ENCODE measurements at places on chromosomes 11 and 22. TPM values are rescaled to one million over a fixed set of nuclear protein-coding genes. Genes with fewer than 3 reads are reported as not detected.

- H3K36me3 ChIP-seq, result no peaks in the 10 kb centered on the region
- H3K27ac ChIP-seq, result no peak overlapping the region
- H3K27me3 ChIP-seq, result no peaks in the 10 kb centered on the region
- H3K4me3 ChIP-seq, result no peak overlapping the region
- DNase-seq, result no peak
These were observed 4.2 kb upstream of the GRK2 start for GRCh38 chr11:67261946-67262681.

- H3K27me3 ChIP-seq, result no peaks in the 10 kb centered on the region
- peak; percentile 42 for DNase-seq
- no peaks in the 10 kb centered on the region for H3K4me1 ChIP-seq
- no peak overlapping the region for H3K27ac ChIP-seq
- H3K36me3 ChIP-seq, result no peaks in the 10 kb centered on the region
- no peak overlapping the region for H3K4me3 ChIP-seq
These were observed 14.4 kb downstream of the MUC5AC start for GRCh38 chr11:1171985-1172728.

DNA sequence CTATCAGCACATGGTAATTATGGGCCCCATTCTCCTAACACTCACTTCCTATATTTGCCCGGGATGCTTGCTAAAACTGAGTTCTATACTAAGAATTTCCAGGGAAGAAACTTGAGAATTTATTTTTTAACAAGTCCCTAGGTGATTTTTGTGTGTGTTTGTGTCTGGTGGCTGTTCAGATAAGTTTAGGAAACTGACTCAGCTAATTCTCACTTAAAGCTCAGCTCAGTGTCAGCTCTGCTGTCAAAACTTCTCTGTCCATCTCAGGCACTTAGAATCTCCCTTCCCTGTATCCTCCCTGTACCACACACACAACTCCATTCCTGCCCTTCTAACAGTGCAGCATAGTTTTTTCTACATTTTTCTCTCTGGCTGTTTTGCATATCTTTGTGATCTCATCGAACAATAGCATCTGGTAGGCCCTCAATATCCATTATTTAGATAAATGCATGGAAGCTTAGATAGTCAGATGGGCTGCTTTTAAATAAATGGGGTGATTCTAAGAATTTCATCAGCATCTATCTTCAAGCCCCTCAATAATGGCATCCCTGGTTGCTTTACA is 69.3 kb downstream of the PIWIL4 start:
- no peaks in the 10 kb centered on the region for H3K27me3 ChIP-seq
- H3K4me3 ChIP-seq, result no peak overlapping the region
- no peaks in the 10 kb centered on the region for H3K4me1 ChIP-seq
- DNase-seq, result no peak
- H3K36me3 ChIP-seq, result no peaks in the 10 kb centered on the region

GRCh38 chr22:30717952-30718351 is 23.3 kb downstream of the OSBP2 start:
- no peak overlapping the region for H3K4me3 ChIP-seq
- no peaks in the 10 kb centered on the region for H3K4me1 ChIP-seq
- no peak for DNase-seq
- no peaks in the 10 kb centered on the region for H3K36me3 ChIP-seq
- no peaks in the 10 kb centered on the region for H3K27me3 ChIP-seq
- no peak overlapping the region for H3K27ac ChIP-seq

DNA sequence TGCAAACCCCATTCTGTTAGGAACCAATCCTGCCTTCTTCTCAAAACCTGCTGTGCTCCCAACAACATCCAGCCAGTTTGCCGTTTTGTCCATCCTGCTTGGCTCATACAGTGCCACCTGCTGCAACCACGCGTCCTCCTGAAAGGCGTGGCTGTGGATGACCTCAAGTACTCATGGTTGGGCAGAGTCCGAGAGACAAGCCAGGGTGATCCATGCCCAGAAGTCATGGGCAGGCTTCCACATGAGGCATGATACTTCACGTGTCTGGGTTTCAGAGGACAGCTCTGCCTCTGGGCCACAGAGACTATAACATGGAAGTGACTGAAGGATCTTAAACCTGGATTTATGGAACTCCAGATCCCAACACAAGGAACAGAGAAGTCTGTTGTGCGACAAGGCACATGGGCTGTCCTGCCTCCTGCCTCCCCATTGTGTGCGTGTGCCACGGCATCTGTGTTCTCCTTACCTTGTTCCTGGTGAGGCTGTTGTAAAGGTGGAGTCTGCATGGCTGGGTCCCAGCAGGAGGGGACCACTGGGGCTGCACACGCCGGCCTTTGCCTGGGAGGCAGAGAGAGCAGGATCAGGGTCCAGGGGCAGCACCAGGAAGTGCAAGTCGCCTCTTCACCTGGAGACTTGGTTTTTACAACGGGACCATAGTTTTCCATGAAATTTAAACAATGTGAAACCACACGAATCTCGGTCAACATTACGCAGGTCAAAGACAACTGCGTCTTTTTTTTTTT is 15.4 kb downstream of the CARS1 start:
- no peaks in the 10 kb centered on the region for H3K27me3 ChIP-seq
- H3K4me3 ChIP-seq, result no peak overlapping the region
- H3K27ac ChIP-seq, result peak overlapping the region; percentile 11
- peaks cover 15% of the 10 kb centered on the region for H3K36me3 ChIP-seq

GRCh38 chr11:13868710-13869397 is 93.7 kb upstream of the SPON1 start:
- no peak overlapping the region for H3K4me3 ChIP-seq
- no peaks in the 10 kb centered on the region for H3K27me3 ChIP-seq
- no peaks in the 10 kb centered on the region for H3K4me1 ChIP-seq
- H3K36me3 ChIP-seq, result no peaks in the 10 kb centered on the region
- no peak overlapping the region for H3K27ac ChIP-seq
- no peak for DNase-seq

DNA sequence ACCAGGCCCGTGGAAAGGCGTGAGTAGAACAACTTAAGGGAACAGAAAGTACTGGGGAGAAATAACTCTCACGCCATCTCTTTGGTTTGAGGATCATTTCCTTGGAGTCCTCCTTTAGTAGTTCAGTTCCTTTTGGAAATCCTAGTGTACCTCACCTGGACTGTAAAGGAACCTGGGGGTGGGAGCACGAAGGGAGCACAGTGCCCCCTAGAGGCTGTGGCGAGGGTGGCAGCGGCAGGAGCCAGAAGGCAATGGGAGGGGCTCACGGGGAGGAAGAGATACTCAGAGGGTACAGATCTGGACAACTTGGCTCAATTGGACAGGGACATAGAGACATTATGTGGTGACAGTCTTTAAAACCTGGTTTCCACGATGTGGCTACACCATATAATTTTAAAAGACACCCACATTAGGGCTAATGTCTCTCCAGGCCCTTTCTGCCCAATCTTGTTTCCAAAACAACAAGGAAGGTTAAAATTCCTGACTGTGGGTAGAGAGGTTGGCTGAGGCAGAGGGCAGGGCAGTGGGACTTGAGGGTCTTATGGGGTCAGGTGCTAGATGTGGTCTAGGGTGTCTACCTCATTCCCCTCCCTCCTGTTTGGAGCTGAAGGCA is 87.0 kb downstream of the CSNK2A3 start:
- H3K36me3 ChIP-seq, result peaks cover 2% of the 10 kb centered on the region
- H3K27ac ChIP-seq, result no peak overlapping the region
- H3K4me3 ChIP-seq, result no peak overlapping the region

DNA sequence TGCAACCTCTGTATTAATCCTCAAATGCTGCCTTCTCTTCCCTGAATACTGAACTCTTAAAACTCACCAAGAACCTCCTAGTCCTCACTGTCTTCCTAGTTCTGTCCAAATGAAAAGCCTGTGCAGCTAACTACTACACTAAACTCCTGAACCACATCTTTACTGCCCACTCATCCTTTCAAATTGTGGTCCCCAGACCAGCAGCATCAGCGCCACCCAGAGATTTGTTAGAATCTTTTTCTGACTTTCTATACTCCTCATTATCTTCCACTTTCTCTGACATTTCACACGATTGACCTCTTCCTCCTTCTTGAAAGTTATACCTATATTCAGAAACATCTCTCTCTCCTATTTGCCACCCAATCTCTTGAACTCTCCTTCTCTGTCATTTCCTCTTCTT is 461.3 kb downstream of the DLG2 start:
- no peak for DNase-seq
- no peak overlapping the region for H3K4me3 ChIP-seq
- no peak overlapping the region for H3K27ac ChIP-seq
- no peaks in the 10 kb centered on the region for H3K27me3 ChIP-seq

DNA sequence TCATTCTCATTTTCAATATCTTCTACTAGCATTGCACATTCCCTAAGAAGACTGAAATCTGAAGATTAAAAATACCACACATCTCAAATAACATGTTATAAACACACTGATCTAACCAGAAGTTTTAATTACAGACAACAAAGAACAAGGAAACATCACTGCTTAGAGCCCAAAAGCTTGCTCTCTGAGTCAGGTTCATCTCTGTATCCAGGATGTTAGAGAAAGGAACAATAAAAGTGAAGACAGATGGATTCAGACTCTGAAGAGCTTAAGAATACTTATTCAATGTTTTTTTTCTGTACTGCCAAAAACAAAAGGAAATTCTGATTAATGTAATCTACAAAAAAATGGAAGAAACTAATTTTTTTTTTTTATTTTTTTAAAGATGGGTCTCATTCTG is 16.5 kb downstream of the RDX start:
- no peaks in the 10 kb centered on the region for H3K27me3 ChIP-seq
- DNase-seq, result no peak

- no peaks in the 10 kb centered on the region for H3K36me3 ChIP-seq
- H3K4me3 ChIP-seq, result no peak overlapping the region
- H3K4me1 ChIP-seq, result peaks cover 7% of the 10 kb centered on the region
- peak; percentile 65 for DNase-seq
- H3K27me3 ChIP-seq, result no peaks in the 10 kb centered on the region
- H3K27ac ChIP-seq, result no peak overlapping the region
These were observed 125.0 kb upstream of the ARHGAP42 start for GRCh38 chr11:100562128-100562527.

Gene TRIM29
- total RNA-seq, result 32.9 TPM

Gene CALCA
- not detected for total RNA-seq

Gene FGF3
- not detected for total RNA-seq

Gene MEI1
- 14.6 TPM for total RNA-seq

All from kidney (tissue), 22 donors.